ENCODE measurements at places on chromosomes 2 and 18.

DNA sequence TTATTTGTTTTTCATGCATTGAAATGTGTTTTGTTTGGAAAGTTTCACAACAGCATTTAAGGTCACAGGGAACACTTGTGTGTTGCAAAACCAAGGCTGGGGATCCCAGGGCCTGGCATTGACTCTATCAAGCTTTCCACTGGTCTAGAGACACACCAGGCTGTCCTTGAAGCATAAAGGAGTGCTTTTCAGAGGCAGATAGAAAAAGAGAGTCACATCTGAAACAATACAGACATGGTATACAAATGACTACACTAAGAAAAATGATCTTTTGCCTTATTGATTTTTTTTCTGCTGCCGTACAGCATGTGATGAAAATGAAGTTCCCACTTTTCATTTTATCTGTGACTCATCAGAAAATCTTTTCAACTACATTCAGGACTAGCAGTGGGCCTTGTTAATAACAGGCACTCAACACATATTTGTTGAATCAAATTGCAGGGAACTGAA is 61.9 kb upstream of the ZCCHC2 start:
- DNase-seq, result peak; percentile 74

DNA sequence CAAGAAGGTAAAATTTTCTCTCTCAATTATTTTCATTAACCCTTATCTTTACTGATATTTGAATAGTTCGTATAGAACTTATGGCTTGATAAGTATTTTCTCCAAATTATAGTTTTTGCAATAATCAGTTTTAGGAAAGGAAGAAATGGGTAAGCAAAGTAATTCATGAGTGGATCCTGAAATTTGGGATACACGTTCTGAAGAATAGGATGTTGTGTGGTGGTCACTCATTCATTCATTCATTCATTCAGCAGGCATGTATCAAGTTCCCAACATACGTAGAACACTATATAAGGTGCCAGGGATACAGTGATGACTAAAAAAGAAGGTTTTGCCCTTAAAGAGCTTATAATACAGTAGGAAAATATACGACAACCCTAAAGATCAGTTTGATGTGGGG is 95.4 kb downstream of the PTRHD1 start:
- DNase-seq, result no peak

DNA sequence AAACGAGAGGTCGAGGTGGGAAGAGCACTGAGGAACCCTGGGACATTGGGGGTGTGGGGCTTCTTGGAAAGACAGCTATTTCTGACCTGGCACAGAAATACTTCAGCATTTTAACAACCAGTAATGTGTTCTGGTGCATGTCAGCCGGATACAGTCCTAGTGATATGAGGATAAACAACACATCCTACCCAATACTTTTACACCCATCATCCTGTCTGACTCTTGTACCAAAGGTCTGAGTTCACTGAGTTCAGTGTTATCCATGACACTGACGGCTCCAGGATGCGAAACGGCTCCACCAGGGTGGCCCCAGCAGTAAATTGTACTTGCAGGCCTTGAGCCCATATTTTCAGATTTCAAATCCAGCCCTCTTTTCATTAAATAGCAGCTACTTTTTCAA is 65.9 kb upstream of the SH3BP4 start:
- DNase-seq, result no peak

DNA sequence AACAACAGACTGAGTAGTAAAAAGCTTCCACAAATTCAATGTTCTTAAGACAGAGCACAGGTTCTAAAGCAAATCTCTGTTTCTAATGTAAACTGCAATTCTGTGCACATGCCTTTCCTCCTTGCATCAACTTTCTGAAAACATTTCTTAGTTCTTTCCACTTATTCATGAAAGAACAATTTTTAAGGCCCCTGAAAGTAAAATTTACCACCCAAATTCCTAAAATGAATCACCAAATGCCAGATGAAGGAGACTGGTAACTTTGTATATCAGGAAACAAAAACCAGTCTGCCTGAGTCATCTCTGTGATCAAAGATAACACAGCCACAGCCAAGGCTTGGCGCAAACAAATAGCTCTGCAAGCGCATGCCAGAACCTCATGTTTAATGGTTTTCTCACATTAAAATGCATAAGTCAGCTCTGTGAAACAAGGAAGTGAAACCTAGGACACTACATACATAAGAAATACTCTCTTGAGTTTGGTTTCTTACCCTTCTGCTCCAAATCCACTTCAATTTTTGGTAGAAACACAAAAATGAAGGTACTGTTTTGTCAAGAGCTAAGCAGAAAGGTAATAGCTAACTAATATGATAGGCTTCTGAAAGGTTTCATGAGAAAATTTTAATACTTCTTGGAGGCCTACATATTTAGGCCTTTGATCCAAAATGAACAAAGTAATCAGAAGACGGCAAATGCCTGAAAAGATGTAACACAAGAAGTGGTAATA is 169.4 kb downstream of the THADA start:
- peak; percentile 96 for DNase-seq

- peak; percentile 58 for DNase-seq
Observed at GRCh38 chr2:60979231-60979630, 38.3 kb upstream of the PEX13 start.

- no peak for DNase-seq
Observed at GRCh38 chr2:40400336-40400953, 51.4 kb downstream of the SLC8A1 start.

GRCh38 chr2:130951018-130951417 is 114.3 kb downstream of the ARHGEF4 start:
- DNase-seq, result no peak

DNA sequence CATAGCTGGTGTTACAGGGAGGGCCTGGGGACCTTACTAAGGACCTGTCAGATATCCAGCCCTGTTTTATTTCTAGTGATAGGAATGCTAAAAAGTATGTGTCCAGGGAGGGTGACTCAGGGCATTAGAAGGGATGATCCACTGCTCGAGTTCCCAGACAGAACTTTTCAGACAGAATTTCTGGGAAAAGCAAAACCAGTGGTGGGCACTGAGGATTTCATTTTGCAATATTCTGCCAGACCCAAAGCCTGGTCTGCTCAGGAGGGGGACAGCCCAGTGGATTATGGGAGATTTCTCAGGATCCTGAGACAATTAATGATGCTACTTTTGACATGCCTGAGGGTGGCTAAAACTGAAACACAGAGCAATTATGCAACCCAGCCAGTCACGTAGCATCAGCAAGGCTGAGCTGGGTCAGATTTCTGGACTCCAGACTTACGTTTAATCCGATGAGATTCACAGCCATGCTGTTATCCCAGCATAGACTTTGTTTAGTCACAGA is 4.7 kb upstream of the KCNE4 start:
- no peak for DNase-seq

DNA sequence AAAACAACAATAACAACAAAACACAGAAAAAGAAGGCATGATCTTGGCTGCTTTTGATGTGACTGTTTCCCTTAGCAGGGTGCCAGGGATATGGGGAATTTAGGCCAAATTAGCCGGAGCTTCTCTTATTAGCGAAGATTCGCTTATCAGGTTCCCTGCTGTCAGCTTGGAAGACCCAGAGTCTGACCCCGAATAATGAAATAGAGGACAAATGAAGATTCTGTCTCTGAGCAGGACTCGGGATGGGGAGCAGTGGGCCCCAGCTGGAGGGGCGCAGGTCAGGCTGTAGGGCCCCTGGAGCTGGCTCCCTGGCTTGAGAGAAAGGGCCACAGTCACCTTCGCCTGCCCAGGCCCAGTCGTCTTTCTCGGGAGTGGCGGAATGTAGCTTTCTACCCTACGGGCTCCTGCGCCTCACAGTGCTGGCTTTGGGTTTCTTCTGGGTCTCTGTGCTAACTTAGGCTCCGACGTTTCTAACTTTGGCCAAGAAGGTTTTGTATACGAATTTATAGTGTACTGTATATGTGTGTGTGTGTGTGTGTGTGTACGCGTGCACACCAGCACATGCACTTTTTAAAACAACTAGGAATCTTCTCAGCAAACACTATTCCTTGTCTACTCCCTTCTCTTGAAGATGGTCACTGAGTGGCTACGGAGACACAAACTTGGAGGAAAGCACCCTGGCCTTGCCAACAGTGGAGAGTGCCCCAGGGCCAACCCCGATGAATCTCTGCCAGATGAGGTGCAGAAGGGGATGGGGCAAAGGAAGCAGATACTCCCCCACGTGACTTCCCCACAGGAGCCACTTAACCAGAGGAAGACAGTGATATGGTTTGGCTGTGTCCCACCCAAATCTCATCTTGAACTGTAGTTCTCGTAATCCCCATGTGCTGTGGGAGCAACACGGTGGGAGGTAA is 195.6 kb upstream of the COPS8 start:
- no peak for DNase-seq

DNA sequence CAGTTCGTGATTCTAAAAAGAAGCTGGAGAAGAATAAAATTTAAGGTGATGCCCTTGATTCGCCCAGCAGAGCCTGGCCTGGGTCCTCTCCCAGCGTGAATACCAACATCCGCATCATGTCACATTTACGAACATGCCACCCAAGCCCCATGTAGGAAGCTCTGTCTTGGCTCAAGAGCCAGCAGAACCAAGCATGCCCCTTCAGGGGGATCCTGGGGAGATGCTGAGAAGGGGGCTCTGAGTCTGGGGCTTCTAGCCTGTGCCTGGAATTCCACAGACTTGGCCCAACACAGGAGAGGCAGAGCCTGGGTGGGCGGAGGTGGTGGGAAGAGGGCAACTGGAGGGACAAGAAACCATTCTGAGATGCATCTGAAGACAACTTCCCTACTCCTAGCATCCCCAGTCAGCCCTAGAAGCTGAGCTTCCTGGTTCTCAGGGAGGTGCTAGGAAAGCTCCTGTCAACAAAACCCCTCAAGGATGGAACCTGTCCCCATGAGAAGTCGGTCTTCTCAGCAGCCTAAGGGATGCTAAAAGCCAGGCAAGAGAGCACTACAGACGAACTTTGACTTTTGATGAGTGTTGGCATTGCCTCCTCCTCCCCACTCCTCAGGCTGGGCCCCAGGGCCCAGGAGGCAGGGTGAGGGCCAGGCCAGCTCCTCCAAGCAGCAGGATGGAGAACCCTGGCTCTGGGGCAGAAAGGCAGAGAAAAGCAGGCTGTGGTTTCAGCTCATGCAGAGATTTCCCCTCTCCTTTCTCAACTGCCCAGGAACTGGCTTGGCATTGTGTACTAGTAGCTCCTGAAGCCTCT is 57.9 kb downstream of the POLR1A start:
- no peak for DNase-seq

- peak; percentile 70 for DNase-seq
Observed at GRCh38 chr18:45071956-45072355, 391.3 kb downstream of the SETBP1 start.

- DNase-seq, result peak; percentile 79
Observed at GRCh38 chr2:222298311-222299150, at the start of gene PAX3. TSS of gene PAX3 (minus strand) at chr2:222298998. CDS start at chr2:222298615, 383 bp downstream.

DNA sequence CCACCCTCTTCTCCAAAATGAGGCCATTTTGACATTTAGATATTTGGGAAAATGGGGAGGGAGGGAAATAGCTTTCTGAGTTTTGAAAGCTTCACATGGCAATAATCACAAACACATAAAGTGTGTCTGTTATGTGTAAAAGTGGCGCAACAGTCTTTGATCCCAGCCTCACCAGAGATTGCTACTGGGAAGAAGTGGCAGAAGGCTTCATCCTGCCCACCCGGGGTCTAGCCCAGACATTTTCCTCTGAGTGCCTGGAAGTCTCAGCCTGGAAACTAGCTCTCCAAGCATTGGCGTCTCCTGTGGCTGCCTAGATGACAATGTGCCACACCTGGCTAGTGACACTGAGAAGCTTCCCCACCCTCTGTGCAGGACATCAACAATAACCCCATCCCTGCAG is 1.7 kb upstream of the LBH start:
- no peak for DNase-seq

DNA sequence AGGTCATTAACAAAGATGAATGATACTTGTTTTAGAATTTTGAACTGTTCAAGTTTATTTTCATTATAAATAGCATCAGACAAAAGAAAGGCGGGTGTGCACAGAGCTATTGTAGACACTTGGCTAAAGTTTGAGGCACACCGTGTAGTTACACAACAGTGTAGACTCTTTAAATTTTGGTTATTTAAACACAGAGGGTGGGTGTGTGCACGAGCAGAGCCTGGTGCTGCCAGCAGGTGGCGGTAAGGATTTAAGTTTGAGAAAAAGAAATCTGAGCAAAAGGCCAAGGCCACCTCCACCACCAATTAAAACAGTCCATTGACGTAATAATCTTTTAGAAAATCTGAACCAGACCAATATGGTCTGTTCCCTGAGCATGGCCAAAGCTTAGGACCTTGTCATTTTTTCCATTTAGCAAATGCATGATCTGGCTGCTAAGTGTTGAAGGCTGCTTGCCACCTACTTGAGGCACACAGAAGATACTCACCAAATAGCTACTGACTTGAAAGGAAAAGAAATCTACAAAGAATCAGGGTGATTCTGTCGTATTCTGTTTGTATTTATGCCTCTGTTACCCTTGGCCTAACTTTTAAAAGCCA is 14.3 kb downstream of the COPS7B start:
- DNase-seq, result peak; percentile 68

DNA sequence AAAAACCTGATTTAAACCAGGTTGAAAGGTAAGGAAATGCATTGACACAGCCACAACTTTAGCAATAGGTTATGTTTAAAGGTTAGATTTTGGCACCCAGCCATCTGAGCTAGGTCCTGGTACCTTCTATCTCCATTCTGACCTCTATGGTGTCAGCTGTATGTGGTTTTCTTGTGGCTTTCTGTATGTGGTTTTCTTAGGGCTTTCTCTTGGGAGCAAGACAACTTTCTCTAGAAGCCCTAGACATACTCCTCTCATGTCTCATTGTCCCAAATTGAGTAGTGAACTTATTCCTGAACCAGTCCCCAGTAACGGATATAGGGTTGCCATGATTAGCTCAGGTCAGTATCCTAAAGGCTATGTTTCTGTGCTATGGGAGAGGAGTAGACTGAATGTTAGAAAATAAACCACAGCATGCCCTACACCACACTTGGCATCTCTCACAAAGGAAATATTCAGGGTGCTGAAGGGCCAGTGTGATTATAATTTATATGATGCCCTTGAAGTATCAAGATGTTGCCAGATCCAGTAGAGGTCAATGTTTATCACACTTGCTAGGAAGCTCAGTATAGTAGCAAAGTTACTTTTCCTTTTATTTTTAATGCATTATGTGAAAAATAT is 176.1 kb downstream of the CAPN13 start:
- DNase-seq, result peak; percentile 53

DNA sequence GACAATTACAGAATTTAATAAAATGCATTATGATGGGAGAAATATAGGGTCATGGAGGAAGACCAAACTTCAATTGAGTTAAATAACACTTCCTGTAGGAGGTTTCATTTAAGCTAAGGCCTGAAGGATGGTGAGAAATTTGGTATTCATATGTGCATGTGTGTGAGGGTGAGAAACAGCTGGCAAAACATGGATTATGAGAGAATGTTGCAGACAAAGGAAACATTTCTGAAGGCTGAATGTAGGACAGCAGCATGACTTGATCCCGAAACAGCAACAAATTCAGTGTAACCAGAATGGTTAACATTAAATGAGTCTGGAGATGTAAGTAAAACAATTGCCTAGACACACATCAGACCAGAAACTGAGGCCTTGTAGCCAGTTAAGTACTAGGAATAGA is 630.8 kb downstream of the NR4A2 start:
- DNase-seq, result no peak

- no peak for DNase-seq
Observed at GRCh38 chr2:204795156-204795555, 249.9 kb downstream of the PARD3B start.

Data from NB4 (cell line).